Stimulated activated CD4-positive, alpha-beta T cell treated with anti-CD3 and anti-CD28 coated beads, Interleukin-4, amount 100 ng/mL, for 24 hours (primary cell): ENCODE measurements at places on chromosomes 3 and 15.
A peak's percentile ranks its signal among the peaks of the same experiment; 100 is the strongest.

GRCh38 chr3:154180836-154181691 is 59.9 kb downstream of the ARHGEF26 start:
- DNase-seq: no peak

GRCh38 chr3:150333477-150333876 is 74.6 kb upstream of the TSC22D2 start:
- DNase-seq: no peak

DNA sequence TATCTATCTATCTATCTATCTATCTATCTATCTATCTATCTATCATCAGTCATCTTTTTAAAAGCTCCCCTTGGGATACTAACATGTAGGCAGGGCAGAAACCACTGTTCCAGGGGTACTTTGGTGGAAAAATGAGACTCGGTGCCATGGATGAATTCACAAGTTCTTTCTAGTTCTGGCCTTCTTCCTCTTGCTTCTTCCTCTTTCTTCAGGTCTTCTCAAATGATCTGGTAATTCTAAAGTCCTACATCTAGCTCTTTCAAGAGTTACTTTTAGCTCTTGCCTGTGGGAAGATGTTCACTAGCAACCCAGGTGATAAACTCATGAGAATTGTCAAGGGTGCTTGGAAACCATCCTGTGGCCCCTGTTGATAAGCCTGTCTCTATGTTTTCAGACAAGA is 168.5 kb upstream of the TBC1D5 start:
- no peak for DNase-seq

- DNase-seq: no peak
Measured at GRCh38 chr3:145429546-145429945, 731.4 kb downstream of the PLOD2 start.

GRCh38 chr3:33799202-33799551 is 747 bp downstream of the PDCD6IP start:
- no peak for DNase-seq

DNA sequence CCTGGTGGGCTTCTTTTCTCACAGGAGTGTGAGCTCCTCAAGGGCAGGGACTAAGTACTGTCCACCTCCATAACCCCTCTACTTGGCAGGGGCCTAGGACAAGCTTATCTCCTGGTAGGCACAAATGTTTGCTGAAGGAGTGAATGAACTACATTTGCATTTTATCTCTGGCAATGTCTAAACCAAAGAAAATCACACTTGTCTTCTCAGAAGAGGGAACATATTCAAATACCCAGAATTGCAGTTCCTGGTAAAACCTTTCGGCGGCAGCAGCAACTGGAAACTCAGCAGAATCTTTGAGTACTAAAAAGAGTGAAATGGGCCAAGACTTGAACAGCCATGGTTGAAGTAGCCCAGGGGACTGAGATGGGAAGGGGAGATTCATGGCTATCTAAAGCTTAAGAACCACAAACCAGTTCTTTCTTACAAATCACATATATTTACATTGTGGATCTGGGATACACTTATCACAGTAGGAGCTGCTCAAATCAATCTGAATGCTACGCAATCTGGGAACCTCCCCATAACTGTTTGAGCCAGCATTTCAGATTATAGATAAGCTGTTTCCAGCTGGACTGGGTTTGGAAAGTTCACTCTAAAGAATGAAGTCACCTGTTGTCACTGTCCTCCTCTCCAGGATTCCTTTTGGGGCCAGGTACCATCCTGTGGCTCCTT is 18.7 kb upstream of the PTPN9 start:
- DNase-seq: peak; percentile 26

DNA sequence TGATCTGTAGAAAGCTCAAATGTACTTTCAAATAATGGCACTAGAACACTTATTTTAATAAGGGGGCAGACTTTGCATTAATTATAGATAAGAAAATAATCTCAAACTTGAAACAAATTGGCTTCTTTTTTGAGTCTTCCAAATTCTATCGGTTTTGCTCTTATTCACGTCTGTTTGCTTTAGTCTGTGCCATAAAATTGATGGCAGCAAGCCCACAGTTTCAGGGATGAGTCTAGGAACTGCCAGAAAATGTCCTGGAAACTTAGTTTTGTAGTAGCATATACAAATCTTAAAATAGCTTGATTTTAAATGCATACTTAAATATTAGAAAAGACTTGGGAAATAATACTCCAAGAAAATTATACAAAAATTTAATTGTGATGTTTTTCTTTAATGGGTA is 39.7 kb downstream of the BCHE start:
- no peak for DNase-seq

- DNase-seq: no peak
Measured at GRCh38 chr3:69367586-69367985, 18.3 kb downstream of the FRMD4B start.

GRCh38 chr3:99322551-99322950 is 315.8 kb upstream of the COL8A1 start:
- no peak for DNase-seq

DNA sequence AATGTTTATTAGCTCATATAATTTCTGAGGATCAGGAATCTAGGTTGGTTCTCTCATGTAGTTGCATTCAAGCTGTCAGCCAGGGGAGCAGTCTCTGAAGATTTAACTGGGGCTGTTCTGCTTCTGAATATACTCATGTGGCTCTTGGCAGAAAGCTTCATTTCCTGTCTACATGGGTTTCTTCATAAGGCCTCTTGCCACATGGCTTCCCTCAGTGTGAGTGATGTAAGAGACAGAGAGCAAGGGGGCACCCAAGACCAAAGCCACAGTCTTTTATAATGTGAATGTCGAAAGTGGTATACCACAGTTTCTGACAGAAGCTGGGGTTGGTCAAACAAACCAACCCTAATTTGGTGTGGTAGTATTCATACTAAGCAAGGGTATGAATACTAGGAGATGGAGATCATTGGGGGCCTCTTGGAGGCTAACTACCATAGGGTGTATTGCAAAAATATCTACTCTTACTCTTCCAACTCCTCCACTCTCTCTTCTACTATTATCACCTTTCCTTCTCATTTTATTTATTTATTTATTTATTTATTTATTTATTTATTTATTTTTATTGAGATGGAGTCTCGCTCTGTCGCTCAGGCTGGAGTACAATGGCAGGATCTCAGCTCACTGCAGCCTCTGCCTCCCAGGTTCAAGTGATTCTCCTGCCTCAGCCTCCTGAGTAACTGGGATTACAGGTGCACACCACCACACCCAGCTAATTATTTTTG is 123.8 kb downstream of the B3GALNT1 start:
- no peak for DNase-seq

- no peak for DNase-seq
Measured at GRCh38 chr15:87871258-87871681, 385.3 kb downstream of the NTRK3 start.

DNA sequence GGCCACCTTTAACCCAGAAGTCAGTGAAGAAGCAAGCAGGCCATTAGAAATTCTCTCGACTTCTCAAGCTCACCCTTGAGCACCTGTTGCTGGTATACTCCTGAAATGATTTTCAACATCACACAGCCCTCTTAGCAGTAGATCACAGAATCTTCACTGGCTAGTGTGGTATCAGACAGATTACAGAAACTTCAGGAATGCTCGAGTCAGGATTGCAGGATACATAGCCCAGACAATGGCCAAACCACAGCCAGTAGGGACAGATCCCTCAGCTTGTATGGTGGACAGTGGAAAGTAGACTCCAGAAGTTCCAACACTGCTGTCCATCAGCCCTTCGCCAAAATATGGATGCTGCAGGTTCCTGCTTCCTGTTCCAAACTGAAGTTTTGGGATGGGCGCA is 4.5 kb upstream of the KLHL40 start:
- no peak for DNase-seq

GRCh38 chr3:193853511-193854219 is 260.7 kb downstream of the OPA1 start:
- no peak for DNase-seq

- DNase-seq: no peak
Measured at GRCh38 chr3:132781922-132782321, 59.7 kb upstream of the NPHP3 start.

DNA sequence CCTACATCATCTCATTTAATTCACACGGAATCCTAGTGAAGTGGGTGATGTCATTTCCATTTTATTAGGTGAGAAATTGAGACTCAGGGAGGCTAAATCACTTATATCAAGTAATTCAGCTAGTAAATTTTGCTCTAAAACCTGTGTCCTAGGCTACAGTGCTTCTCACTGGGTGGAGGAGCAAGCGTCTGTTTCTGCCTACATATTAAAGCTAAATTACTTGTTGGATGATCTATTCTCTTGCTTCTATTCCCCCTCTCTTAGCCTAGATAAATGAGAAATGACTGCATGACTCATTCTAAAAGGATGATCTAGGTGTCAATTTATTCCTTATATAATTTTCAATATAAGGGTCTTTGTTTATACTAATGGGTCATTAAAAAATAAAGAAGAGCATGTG is 37.8 kb upstream of the RBP1 start:
- no peak for DNase-seq

DNA sequence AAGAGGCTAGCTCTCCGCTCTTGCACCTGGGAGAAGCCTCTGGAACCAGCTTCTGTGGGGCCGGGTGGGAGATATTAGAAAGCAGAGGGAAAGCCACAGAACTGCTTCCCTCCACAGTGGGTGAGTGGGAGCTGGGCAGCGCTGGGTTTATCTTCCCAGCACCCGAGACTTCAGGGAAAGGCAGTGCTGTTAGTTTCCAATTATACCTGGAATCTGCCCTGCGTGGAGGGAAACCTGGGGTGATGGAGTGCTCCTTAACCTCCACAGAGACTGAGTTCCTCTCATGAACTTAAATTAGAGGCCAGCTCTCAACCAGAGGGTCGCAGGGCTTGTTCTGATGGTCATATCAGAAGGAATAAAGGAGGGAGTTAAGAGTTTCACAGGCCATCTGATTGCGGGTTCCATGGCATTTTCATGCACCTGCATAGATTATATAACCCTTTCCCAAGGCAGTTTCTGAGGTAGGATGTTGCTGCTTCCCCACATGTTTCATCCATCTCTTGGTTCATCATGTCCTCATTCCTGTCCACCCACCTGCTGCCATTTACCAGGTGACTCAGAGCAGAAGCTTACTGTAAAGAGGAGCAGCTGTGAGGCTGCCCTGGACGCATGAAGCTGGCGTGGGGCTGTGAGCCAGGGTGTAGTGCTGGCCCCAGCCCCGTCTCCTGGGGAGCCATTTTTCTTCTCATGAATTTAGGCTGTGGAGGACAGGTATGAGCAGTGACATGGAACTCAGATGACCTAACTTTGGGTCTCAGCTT is 42.5 kb downstream of the CA12 start:
- no peak for DNase-seq

GRCh38 chr3:140943781-140944552 is 2.3 kb downstream of the SLC25A36 start:
- DNase-seq: no peak

- no peak for DNase-seq
Measured at GRCh38 chr15:80052597-80053304, 6.7 kb upstream of the ZFAND6 start.

DNA sequence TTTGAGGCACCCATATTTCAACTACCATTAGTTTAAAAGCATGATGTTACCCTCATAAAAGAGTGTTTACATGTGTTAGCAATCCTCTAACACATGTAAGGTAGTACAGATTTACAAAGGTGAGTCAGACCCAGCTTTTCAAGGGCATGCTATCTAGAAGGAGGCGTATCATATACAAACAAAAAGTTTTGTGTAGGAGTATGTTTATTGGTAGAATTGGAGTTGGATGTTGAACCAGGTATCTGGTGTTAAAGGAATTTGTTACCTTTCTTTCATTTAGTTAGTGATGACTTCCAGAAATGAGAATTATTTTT is 2.4 kb downstream of the HACD3 start:
- DNase-seq: no peak

DNA sequence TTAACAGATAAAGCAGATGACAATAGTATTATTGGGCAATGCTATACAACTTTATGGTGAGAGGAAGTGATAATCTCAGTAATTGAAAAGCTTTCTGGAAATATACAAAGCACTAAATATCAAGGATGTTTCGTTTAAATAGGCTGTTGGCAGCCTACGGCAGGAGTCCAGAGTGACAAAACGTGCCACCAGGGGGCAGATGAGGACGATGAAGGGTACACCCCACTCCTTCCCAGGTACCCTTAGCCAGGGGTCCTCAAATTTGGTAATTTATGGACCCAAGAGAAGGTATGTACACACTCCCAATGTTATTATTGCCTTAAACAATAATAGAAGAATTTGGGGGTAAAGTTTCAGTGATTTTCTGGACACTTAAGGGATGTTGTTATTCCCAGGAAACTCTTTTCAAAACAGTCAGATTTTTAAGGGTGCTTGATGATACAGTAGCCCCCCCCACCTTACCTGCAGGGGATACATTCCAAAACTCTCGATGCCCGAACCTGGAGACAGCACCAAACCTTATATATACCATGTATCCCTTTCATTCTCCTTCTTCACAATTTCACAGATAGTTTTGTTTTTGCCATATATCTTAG is 1.4 kb upstream of the MAGEL2 start:
- no peak for DNase-seq

DNA sequence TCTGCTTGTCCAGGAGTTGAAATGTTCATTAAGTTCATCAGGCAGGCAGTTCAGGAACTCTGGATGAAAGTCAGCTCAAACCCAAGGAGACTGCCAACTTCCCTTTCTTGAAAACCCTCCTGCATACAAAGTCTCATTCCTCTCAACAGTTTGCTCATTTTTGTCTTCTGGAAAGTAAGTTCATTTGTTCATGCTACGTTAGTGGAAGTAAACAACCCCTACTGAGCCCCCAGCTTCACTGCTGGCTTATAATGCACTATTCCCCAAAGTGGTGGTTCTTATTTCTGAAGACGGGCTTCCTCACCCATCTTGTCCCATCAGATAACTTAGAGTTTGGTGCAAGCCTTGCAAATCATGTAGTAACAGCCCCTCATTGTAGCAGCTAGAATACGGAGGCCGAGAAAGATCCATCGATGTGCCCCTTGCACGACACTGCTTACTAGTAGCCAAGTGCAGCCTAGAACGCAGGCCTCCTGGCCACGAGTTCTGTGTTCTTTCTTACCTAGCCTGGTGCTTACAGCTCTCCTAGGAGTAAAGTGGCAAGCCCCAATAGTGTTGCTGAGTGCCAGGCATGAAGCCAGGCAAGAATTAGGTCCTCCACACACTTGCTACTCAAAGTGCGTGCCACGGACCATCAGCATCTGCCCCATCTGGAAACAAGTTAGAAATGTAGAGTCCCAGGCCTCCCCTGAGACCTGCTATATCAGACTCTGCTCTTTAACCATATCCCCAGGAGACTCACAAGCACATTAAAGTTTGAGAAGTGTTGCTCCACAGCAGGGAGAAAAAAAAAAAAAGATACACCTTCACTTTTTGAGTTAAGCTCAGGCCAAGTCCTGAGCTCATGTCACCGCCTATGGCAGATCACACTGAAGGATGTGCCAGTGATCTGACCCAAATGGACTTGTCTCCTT is 82.5 kb downstream of the RFTN1 start:
- no peak for DNase-seq
